Small intestine (tissue), 16 donors: ENCODE measurements at places on chromosomes 1 and 21. TPM values are rescaled to one million over a fixed set of nuclear protein-coding genes. Genes with fewer than 3 reads are reported as not detected.

GRCh38 chr1:230140221-230141020 lies 73.4 kb downstream of the GALNT2 start:
- H3K36me3 ChIP-seq, result peaks cover 21% of the 10 kb centered on the region
- peaks cover 3% of the 10 kb centered on the region for H3K4me1 ChIP-seq
- no peaks in the 10 kb centered on the region for H3K27me3 ChIP-seq
- H3K4me3 ChIP-seq, result no peak overlapping the region

GRCh38 chr1:33784876-33785275 lies 79.0 kb upstream of the HMGB4 start:
- H3K27ac ChIP-seq, result no peak overlapping the region
- no peaks in the 10 kb centered on the region for H3K27me3 ChIP-seq
- H3K4me1 ChIP-seq, result no peaks in the 10 kb centered on the region
- no peak for DNase-seq
- no peak overlapping the region for H3K4me3 ChIP-seq

GRCh38 chr1:187264995-187265602 lies 436.4 kb downstream of the PLA2G4A start:
- H3K27me3 ChIP-seq, result no peaks in the 10 kb centered on the region
- H3K36me3 ChIP-seq, result no peaks in the 10 kb centered on the region
- H3K4me1 ChIP-seq, result no peaks in the 10 kb centered on the region
- H3K27ac ChIP-seq, result no peak overlapping the region
- DNase-seq, result peak; percentile 37
- H3K4me3 ChIP-seq, result no peak overlapping the region

DNA sequence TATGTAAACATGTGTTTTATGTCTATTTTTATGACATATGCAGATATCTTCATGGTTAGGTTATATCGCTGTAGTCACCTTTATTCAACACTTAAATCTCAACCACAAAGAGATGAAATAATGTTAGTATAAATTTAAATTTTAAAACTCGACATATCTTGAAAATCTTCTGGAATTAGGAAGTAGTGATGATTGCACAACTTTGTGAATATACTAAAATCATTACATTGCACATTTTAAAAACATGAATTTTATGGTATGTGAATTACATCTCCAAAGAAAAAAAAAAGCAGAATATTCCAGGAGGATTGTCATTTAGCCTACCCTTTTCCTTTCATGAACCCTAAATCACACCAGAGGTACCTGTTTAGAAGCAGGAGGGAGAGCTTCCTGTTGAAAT lies 39.4 kb upstream of the CACYBP start:
- no peak overlapping the region for H3K27ac ChIP-seq
- H3K4me1 ChIP-seq, result peaks cover 3% of the 10 kb centered on the region
- no peak for DNase-seq
- no peaks in the 10 kb centered on the region for H3K27me3 ChIP-seq
- H3K4me3 ChIP-seq, result no peak overlapping the region

DNA sequence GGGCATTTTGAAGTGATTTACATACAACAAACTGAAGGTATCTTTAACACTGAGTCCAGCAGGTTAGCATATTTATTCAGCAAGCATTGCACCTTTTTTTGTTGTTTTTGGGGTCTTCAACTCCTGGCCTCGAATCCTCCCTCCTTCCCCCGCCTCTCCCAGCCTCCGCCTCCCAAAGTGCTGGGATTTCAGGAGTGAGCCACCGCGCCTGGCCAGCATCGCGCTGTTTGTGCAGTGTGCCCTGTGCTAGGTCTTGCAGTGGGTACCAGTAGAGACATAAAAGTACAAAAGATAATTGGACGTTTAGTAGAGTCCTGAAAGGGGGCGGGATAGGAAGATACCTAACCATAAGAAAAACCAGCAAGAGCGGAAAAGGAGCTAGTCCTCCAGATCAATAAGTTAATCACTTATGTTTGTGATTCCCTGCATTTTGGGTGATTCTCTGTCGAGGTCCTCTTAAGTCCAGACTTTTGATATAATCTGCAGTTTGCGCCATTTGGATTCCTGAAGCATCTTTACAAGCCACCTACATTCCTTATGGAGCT lies 111.8 kb downstream of the OSBPL9 start:
- peak overlapping the region; percentile 33 for H3K27ac ChIP-seq
- peak overlapping the region; percentile 80 for H3K4me3 ChIP-seq
- H3K36me3 ChIP-seq, result no peaks in the 10 kb centered on the region
- peaks cover 3% of the 10 kb centered on the region for H3K4me1 ChIP-seq
- DNase-seq, result no peak

DNA sequence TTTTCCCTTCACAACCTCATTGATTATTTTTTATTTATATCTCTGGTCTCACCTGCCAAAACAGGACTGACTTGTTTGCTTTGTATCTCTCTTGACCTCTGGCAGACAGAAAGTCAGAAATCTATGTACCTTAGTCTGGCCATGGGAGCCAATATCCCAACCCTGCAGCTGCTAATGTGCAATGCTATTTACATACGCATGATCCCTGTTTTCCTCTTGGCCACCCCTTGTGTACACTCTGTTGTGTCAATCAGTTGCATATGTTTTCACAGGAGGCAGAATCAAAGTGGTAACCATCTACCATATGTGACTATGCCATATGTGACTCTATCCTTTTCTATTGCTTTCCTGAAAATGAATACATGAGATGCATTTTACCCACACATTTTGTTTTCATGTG lies 688.8 kb downstream of the PLA2G4A start:
- DNase-seq, result no peak
- no peak overlapping the region for H3K4me3 ChIP-seq
- H3K27me3 ChIP-seq, result no peaks in the 10 kb centered on the region
- H3K4me1 ChIP-seq, result no peaks in the 10 kb centered on the region

GRCh38 chr1:244050835-244051444 lies at the start of gene ZBTB18:
TSS of gene ZBTB18 (plus strand) at chr1:244051283. CDS start at chr1:244051432, 149 bp downstream.
- peak; percentile 31 for DNase-seq
- peaks cover 6% of the 10 kb centered on the region for H3K36me3 ChIP-seq
- peak within 1 kb of the TSS; percentile 77 for H3K27ac ChIP-seq
- peak within 1 kb of the TSS; percentile 97 for H3K4me3 ChIP-seq
- no peaks in the 10 kb centered on the region for H3K27me3 ChIP-seq
- no peaks in the 10 kb centered on the region for H3K4me1 ChIP-seq

GRCh38 chr1:4072481-4073153 lies 172.5 kb upstream of the C1orf174 start:
- no peak overlapping the region for H3K27ac ChIP-seq
- no peak for DNase-seq
- no peak overlapping the region for H3K4me3 ChIP-seq

The CTPS1 gene
- 16.2 TPM for polyA plus RNA-seq

DNA sequence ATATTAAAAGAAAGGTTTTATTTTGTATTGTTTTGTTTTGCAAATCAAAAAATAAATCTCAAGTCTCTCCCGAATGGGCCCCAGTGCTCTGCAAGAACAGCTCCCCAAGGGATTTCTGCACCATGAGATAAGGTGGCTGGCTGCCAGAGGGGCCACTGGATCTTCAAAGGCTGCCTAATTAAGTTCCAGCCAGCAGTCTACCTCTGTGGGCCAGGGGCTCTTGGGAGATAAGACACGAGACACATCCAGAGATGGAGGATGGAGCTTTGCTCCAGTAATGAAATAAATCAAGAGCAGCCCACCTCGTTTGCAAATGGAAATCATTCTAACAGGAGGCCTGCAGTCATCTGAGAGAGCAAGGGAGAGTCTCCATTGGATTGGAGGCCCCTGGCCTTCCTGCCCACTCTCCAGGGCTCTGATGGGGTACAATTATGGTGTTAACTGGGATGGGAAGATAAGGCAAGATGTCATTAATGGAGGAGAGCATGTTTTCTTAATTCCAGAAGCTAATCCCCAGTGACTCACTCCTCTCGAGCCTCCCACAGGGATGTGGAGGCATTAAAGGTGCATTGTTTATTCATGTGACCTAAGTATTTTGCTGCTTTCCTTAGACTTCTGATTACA lies 155.2 kb upstream of the KAZN start:
- H3K27me3 ChIP-seq, result peaks cover 2% of the 10 kb centered on the region
- no peaks in the 10 kb centered on the region for H3K4me1 ChIP-seq
- no peak overlapping the region for H3K4me3 ChIP-seq
- DNase-seq, result no peak
- no peak overlapping the region for H3K27ac ChIP-seq

- no peaks in the 10 kb centered on the region for H3K36me3 ChIP-seq
- H3K27ac ChIP-seq, result no peak overlapping the region
- no peak overlapping the region for H3K4me3 ChIP-seq
- H3K27me3 ChIP-seq, result peaks cover 9% of the 10 kb centered on the region
- DNase-seq, result no peak
Observed at GRCh38 chr1:25612421-25612820, 4.2 kb upstream of the MAN1C1 start.

- H3K4me1 ChIP-seq, result no peaks in the 10 kb centered on the region
- no peak overlapping the region for H3K27ac ChIP-seq
- DNase-seq, result no peak
- no peaks in the 10 kb centered on the region for H3K36me3 ChIP-seq
- H3K4me3 ChIP-seq, result no peak overlapping the region
Observed at GRCh38 chr1:231036416-231036815, 3.6 kb downstream of the FAM89A start.

The TTC22 gene
- polyA plus RNA-seq, result 27.7 TPM

DNA sequence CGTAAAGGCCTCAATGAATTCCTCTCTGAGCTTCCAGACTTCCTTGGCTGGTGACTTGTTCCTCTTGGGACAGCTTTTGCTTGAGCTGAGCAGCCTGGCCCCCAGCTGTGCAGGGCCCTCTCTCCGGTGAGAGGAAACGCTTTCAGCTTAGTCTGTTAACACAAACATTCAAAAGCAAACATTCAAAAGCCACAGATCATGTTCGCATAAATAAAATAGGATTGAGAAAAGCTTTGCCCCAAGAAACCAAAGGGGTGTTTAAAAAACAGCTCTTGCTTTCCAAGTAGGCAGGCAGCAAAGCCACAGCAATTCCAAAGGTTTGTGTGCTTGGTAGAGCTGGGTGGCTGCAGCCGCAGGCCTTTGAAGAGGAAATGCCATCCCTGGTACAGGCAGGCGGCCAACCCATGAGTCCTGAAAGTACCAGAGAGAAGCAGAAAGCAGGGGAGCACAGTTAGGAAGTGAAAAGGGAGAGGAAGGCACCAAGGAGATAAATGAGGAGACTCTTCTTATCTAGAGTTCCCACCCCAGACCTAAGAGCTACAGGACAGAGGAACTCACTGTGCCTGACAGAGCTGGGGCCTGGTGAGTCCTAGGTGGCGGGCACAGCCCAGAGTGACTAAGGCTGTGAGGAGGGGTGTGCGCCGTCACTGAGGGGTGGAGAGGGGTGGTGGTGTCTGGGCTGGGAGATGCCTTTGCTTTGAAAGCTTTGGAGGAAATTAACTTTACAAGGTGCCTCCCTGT lies 48.4 kb downstream of the CCN1 start:
- no peaks in the 10 kb centered on the region for H3K27me3 ChIP-seq
- H3K36me3 ChIP-seq, result peaks cover 2% of the 10 kb centered on the region
- no peaks in the 10 kb centered on the region for H3K4me1 ChIP-seq

- H3K4me1 ChIP-seq, result peaks cover 17% of the 10 kb centered on the region
- H3K27ac ChIP-seq, result no peak overlapping the region
- DNase-seq, result peak; percentile 38
- H3K27me3 ChIP-seq, result no peaks in the 10 kb centered on the region
- no peaks in the 10 kb centered on the region for H3K36me3 ChIP-seq
Observed at GRCh38 chr21:42376338-42376982, 10.1 kb upstream of the TFF1 start.

GRCh38 chr1:6106321-6106731 lies 60.6 kb downstream of the KCNAB2 start:
- no peaks in the 10 kb centered on the region for H3K27me3 ChIP-seq
- DNase-seq, result no peak
- no peak overlapping the region for H3K4me3 ChIP-seq
- no peak overlapping the region for H3K27ac ChIP-seq
- no peaks in the 10 kb centered on the region for H3K36me3 ChIP-seq

The MYCL gene
- 6.6 TPM for polyA plus RNA-seq

GRCh38 chr1:54594463-54594862 lies 28.9 kb downstream of the FAM151A start:
- DNase-seq, result no peak
- H3K4me3 ChIP-seq, result no peak overlapping the region
- H3K27ac ChIP-seq, result no peak overlapping the region
- H3K36me3 ChIP-seq, result peaks cover 8% of the 10 kb centered on the region
- no peaks in the 10 kb centered on the region for H3K4me1 ChIP-seq

- H3K27ac ChIP-seq, result no peak overlapping the region
- no peaks in the 10 kb centered on the region for H3K27me3 ChIP-seq
- H3K4me1 ChIP-seq, result peaks cover 23% of the 10 kb centered on the region
- H3K36me3 ChIP-seq, result no peaks in the 10 kb centered on the region
- no peak overlapping the region for H3K4me3 ChIP-seq
Observed at GRCh38 chr1:170929835-170930554, 5.3 kb upstream of the MROH9 start.

The IL19 gene
- polyA plus RNA-seq, result not detected

The CHODL gene
- polyA plus RNA-seq, result 0.22 TPM

GRCh38 chr1:8520483-8520966 lies 202.6 kb downstream of the SLC45A1 start:
- H3K4me1 ChIP-seq, result peaks cover 2% of the 10 kb centered on the region
- H3K36me3 ChIP-seq, result peaks cover 16% of the 10 kb centered on the region
- no peaks in the 10 kb centered on the region for H3K27me3 ChIP-seq
- no peak overlapping the region for H3K4me3 ChIP-seq

DNA sequence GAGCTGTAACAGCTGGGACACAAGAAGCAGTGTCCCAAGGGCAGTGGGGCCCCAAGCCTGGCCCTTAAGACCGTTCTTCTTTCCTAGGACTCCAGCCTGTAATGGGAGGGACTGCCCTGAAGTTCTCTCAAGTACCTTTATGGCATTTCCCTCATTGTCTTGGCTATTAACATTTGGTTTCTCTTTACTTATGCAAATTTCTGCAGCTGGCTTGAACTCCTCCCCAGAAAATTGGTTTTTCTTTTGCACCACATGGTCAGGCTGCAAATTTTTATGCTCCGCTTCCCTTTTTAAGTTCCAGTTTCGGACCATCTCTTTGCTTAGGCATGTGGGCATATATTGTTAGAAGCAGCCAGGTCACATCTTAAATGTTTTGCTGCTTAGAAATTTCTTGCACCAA lies 3.1 kb upstream of the MROH9 start:
- no peak overlapping the region for H3K4me3 ChIP-seq
- DNase-seq, result no peak
- H3K27me3 ChIP-seq, result no peaks in the 10 kb centered on the region

- no peak overlapping the region for H3K4me3 ChIP-seq
- H3K27me3 ChIP-seq, result no peaks in the 10 kb centered on the region
- no peak overlapping the region for H3K27ac ChIP-seq
- no peaks in the 10 kb centered on the region for H3K4me1 ChIP-seq
- no peaks in the 10 kb centered on the region for H3K36me3 ChIP-seq
Observed at GRCh38 chr1:210989905-210990304, 144.0 kb downstream of the KCNH1 start.

The NCF2 gene
- 0.89 TPM for polyA plus RNA-seq

The STIL gene
- 1.3 TPM for polyA plus RNA-seq
